Kidney (tissue), 22 donors: ENCODE measurements at places on chromosomes 13 and 19. TPM values are rescaled to one million over a fixed set of nuclear protein-coding genes. Genes with fewer than 3 reads are reported as not detected.

DNA sequence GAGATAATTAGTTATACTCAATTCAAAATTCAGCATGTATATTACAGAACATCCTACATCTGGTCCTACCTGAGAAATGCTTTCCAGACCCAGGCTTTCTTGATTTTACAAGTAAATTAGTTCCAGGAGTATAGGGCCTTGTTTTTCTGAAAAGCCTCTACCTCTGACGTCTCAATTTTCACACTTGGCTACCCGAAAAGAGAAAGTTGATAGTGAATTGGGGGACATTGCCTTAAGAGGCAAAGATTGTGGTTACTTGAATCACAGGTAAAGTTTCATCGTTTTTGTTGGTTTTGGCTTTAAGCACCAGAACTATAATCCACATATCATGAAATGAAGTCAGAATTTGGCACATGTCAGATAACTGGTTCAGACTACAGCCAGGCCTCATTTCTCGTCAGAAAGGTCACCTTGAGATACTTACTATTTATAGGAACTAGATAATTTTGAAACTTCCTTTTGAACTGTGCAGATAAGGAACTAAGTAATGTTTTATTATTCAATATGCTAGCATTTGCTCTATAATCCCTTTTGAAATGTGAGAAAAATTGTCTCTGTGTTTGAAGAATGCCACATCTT is 30.8 kb downstream of the FAM124A start:
- H3K27me3 ChIP-seq = no peaks in the 10 kb centered on the region
- H3K4me3 ChIP-seq = no peak overlapping the region
- H3K36me3 ChIP-seq = no peaks in the 10 kb centered on the region
- no peak overlapping the region for H3K27ac ChIP-seq

GRCh38 chr19:13102666-13103580 is at the start of gene LYL1:
Gene LYL1, minus strand, starts transcription at chr19:13102858. Its CDS starts 1,687 bp downstream, at chr19:13101171.
- no peaks in the 10 kb centered on the region for H3K36me3 ChIP-seq
- peaks cover 25% of the 10 kb centered on the region for H3K4me1 ChIP-seq
- peak within 1 kb of the TSS; percentile 79 for H3K27ac ChIP-seq
- H3K27me3 ChIP-seq = peaks cover 5% of the 10 kb centered on the region
- no peak for DNase-seq

GRCh38 chr13:44273991-44274770 is 99.4 kb upstream of the SERP2 start:
- no peak for DNase-seq
- H3K27ac ChIP-seq = peak overlapping the region; percentile 78
- no peaks in the 10 kb centered on the region for H3K36me3 ChIP-seq
- H3K27me3 ChIP-seq = no peaks in the 10 kb centered on the region
- H3K4me1 ChIP-seq = no peaks in the 10 kb centered on the region

- H3K27ac ChIP-seq = no peak overlapping the region
- DNase-seq = no peak
- no peak overlapping the region for H3K4me3 ChIP-seq
- no peaks in the 10 kb centered on the region for H3K4me1 ChIP-seq
These were observed 81.9 kb upstream of the SLC15A1 start for GRCh38 chr13:98834254-98834960.

DNA sequence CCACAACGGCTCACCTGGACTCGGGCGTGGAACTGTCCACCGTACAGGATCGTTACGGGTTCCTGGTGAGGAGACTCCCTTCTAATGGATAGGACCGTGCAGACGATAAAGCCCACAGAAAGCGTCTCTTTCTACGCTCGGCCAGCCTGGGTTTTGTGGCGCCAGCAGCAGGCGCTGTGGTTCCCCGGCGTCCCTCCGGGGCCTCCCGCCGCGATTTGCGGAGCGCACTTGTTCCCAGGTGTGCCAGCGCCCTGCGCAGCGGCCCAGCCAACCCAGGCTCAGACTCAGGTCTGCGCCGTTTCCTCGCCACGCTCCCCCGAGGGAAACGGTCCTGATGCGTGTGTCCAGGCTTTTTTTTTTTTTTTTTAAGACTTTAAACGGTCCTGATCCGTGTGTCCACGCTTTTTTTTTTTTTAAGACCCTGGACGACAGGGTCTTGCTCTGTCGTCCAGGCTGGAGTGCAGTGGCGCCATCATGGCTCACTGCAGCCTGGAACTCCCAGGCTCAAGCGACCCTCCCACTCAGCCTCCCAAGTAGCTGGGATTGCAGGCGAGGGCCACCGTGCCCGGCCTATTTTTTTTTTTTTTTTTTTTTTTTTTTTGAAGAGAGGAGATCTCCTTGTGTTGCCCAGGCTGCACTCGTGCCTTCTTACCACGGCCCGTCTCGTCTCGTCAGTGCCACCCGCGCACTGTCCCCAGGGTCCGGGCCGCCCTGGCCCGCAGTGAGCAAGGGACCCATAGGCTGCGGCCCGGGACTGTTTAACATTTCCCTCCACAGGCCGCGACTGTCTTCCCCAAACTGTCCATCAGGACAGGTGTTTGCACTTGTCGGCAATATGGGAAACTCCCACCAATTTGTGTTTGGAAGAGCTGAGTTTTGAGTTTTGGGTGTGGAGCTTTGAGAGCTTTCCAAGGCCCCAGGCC is 23.8 kb downstream of the GJA3 start:
- no peaks in the 10 kb centered on the region for H3K36me3 ChIP-seq
- peaks cover 4% of the 10 kb centered on the region for H3K27me3 ChIP-seq
- no peak for DNase-seq
- H3K4me1 ChIP-seq = no peaks in the 10 kb centered on the region
- H3K27ac ChIP-seq = no peak overlapping the region

DNA sequence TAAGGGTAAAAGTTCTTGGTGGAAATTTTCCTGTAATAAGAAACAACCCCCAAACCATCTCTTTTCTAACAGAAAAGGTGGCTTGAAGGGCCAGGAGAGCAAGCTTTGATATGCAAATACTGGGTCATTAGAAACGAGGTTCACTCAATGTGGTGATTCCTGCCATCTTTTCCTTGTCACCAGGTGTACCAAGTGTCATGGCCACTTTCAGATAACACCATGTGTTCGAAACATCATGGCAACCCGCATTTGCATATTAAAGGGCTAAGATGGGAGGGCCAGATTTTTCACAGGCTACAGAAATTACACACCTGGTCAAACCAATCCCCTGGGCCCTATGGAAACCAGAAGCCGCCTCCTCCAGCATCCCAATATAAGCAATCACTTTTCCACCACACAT is 15.3 kb downstream of the LGALS16 start:
- no peak overlapping the region for H3K4me3 ChIP-seq
- no peaks in the 10 kb centered on the region for H3K4me1 ChIP-seq
- H3K36me3 ChIP-seq = no peaks in the 10 kb centered on the region
- no peak for DNase-seq

- no peak overlapping the region for H3K27ac ChIP-seq
- no peaks in the 10 kb centered on the region for H3K36me3 ChIP-seq
- H3K4me3 ChIP-seq = no peak overlapping the region
- H3K4me1 ChIP-seq = no peaks in the 10 kb centered on the region
- no peaks in the 10 kb centered on the region for H3K27me3 ChIP-seq
These were observed 199.7 kb upstream of the STARD13 start for GRCh38 chr13:33485247-33485646.

- no peak for DNase-seq
- no peaks in the 10 kb centered on the region for H3K36me3 ChIP-seq
- H3K27ac ChIP-seq = no peak within 1 kb of the TSS
- H3K4me1 ChIP-seq = no peaks in the 10 kb centered on the region
These were observed at the start of gene SLC6A16 for GRCh38 chr19:49324801-49325576. Gene SLC6A16, minus strand, starts transcription at chr19:49325191. Its CDS starts 13,844 bp downstream, at chr19:49311347.

DNA sequence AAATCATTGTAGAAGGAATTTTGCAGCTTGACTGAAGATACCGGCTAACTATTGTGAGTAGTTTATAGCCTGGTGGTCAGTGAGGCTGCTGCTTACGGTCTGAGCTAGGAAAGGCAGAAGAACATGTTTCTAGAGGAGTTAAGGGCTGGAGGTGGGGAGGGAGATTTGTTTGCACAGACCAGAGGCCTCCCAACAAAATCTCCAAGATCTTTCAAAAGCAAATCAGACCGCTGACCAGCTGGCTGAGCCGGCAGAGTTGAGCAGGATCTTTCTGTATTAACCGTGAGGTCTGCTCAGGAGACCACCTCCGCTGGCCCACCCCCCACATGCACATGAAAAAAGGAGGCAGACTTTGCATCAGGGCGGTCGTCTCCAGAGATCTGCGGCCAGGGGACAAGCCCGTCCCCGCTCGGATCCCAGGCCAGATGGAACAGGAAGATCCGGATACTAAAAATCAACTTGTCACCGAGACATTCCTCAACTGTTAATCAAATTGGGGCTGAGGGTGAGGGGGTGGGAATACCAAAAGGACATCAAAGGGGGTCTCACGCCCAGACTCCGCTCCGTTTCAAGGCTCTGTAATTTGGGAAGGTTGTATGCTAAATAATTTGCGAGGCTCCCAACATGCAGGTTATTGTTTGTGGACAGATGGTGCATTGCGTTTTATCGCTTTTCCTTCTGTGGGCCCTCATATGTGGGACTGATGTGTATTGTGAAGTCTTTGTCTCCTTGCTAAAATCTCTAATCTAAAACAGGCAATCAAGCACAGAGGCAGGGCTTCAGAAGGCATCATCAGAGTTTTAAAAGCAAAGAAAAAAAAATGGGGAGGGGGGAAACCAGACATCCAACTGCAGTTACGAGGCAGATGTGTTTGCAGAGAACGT is 319.0 kb downstream of the ZNF536 start:
- H3K27ac ChIP-seq = no peak overlapping the region
- no peak for DNase-seq
- no peak overlapping the region for H3K4me3 ChIP-seq
- H3K36me3 ChIP-seq = no peaks in the 10 kb centered on the region
- H3K27me3 ChIP-seq = no peaks in the 10 kb centered on the region
- H3K4me1 ChIP-seq = no peaks in the 10 kb centered on the region

DNA sequence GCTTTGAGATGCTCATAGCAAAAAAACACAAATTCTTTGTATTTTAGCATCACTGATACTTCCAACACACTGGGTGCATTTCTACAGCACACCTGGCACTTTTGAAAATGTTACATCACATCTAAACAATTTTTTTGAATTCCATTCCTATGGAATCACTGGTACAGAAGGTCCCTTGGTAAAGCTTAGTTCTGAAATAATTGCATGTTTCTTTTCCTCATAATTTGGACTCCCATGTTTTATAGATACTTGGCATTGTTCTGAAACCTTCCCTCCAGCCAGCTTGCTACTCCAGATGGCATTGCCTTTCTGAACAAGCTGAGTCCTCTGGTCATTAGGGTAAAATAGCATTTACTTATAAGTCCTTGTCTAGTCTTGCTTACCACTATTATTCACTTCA is 481.3 kb upstream of the GPC6 start:
- H3K36me3 ChIP-seq = no peaks in the 10 kb centered on the region
- DNase-seq = no peak
- H3K4me3 ChIP-seq = no peak overlapping the region
- H3K27ac ChIP-seq = no peak overlapping the region

GRCh38 chr13:111911754-111912452 is 155.0 kb upstream of the SOX1 start:
- no peak for DNase-seq
- no peak overlapping the region for H3K27ac ChIP-seq
- no peak overlapping the region for H3K4me3 ChIP-seq
- no peaks in the 10 kb centered on the region for H3K36me3 ChIP-seq
- H3K4me1 ChIP-seq = no peaks in the 10 kb centered on the region

EXOC3L2 gene
- 15.4 TPM for polyA plus RNA-seq

GARIN5A gene
- 9.0 TPM for polyA plus RNA-seq
